ENCODE measurements at places on chromosomes 4 and X.

- DNase-seq, result no peak
Observed at GRCh38 chr4:16133406-16133805, 49.6 kb upstream of the PROM1 start.

- DNase-seq, result no peak
Observed at GRCh38 chr4:89658701-89659024, 178.3 kb downstream of the SNCA start.

DNA sequence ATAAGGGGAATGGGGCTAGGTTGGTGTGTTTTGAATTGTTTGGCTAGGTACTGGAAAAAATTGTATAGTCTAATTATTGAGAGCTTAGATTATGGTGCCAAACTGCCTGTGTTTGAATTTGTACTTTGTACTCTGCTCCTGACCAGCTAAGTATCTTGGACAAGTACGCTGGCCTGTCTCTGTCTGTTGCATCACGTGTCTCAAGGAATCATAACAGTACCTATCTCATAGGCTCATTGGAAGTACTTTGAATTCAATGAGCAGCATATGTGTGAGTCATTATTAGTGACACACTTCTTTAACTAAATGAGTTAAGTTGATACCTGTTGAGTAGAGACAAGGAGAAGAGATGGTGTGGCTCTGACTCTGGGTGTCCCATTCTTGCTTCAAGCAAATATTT, 69.5 kb upstream of the MND1 start:
- no peak for DNase-seq

GRCh38 chr4:56408978-56409377, 21.7 kb upstream of the AASDH start:
- no peak for DNase-seq

DNA sequence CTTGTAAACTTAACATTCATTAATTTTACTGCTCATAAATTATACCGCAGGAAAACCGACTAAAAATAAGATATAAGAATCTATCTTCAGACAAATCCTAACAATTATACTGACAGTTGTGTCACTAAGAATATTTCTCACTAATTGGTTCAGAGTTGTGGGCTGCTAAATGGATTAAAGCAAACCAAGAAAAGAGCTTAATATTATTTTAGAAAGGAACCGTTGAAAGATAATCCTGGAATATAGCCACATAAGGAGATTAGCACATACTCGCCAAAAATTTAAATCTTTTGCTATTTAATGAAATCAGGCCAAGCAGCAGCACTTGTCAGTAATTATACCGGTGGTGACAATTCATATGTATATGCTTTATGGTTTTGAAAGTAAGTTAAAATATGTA, 132.8 kb downstream of the SLIT2 start:
- no peak for DNase-seq

- no peak for DNase-seq
Observed at GRCh38 chr4:158810487-158811215, 41.8 kb downstream of the FNIP2 start.

- no peak for DNase-seq
Observed at GRCh38 chr4:186121057-186121456, 16.6 kb downstream of the FAM149A start.

GRCh38 chr4:182254026-182254780, 11.0 kb downstream of the TENM3 start:
- no peak for DNase-seq

- DNase-seq, result no peak
Observed at GRCh38 chr4:879729-880077, 52.4 kb downstream of the GAK start.

GRCh38 chr4:5292101-5292500, 240.8 kb downstream of the STK32B start:
- DNase-seq, result no peak

- no peak for DNase-seq
Observed at GRCh38 chr4:12852338-12853307, 631.5 kb downstream of the RAB28 start.

GRCh38 chr4:83201761-83202160, 82.8 kb downstream of the COQ2 start:
- no peak for DNase-seq

GRCh38 chr4:56622176-56622575, 58.9 kb downstream of the HOPX start:
- DNase-seq, result no peak

- DNase-seq, result no peak
Observed at GRCh38 chr4:104128031-104128849, 366.5 kb downstream of the CXXC4 start.

DNA sequence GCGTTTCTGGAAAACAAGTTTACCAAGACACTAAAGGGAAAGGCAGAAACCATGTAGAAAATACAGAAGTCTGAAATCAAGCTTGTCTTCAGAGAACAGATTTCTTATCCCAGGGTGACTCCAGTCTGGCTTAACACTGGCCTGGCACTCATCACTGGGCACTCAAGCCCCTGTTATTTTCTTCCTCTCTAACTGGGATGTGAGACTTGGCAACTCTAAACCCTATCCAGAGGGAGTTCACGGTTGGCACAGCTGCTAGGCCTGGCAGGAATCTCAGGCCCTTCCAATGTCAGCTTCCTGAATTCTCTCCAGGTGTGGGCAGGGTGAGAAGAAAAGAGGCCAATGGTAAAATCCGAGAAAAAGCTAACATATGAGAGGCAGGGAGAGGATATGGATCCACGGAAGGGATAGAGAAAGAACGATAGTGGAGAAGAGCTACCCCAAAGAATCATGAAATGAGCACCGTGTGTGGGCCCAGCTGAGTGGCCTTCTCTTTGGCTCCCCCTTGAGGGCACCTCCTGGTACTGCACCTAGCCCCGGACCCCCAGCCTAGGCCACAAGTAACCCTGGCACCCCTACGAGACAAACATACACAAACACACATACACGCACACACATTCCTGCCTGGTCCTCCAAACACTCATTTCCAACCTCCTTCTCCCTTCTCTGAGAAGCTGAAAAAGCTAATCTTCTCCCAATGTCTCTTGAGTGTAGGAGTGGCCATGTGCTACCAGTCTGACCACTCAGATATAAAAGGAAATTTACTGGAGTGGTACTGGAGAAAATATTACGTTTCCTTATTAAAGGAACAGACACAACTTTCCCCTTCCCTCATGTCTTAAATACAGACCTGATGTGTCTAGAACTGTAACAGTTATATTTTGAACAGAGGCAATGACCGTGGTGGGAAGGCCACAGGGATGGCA, 16.6 kb upstream of the PTCHD1 start:
- DNase-seq, result no peak

- no peak for DNase-seq
Observed at GRCh38 chr4:145882604-145883003, 56.0 kb downstream of the ZNF827 start.

GRCh38 chrX:49856819-49857218, 22.5 kb upstream of the USP27X start:
- DNase-seq, result no peak

DNA sequence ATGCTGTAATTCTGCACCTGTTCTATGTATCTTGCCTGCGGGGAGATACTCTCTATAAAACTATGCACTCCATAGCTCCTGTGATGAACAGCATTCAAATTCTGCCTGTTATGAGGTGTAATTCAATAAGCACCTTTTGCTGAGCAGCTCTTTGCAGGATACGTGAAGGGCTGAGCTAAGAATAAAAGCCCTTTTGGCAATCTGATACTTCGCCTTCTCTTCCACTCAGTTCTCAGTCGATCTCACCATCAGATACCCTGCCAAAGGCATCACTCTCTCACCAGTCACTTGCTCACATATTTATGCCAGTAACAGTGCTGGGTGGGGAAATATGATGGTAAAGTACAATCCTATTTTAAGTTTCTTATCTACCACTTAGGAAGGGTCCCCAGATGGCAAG, 67.2 kb downstream of the RPS3A start:
- no peak for DNase-seq

GRCh38 chrX:130694983-130695382, 208.0 kb downstream of the ENOX2 start:
- no peak for DNase-seq

GRCh38 chrX:45758319-45758718, 557.6 kb upstream of the DIPK2B start:
- DNase-seq, result peak; percentile 42

- no peak for DNase-seq
Observed at GRCh38 chr4:75180790-75181776, 248.2 kb downstream of the PARM1 start.

DNA sequence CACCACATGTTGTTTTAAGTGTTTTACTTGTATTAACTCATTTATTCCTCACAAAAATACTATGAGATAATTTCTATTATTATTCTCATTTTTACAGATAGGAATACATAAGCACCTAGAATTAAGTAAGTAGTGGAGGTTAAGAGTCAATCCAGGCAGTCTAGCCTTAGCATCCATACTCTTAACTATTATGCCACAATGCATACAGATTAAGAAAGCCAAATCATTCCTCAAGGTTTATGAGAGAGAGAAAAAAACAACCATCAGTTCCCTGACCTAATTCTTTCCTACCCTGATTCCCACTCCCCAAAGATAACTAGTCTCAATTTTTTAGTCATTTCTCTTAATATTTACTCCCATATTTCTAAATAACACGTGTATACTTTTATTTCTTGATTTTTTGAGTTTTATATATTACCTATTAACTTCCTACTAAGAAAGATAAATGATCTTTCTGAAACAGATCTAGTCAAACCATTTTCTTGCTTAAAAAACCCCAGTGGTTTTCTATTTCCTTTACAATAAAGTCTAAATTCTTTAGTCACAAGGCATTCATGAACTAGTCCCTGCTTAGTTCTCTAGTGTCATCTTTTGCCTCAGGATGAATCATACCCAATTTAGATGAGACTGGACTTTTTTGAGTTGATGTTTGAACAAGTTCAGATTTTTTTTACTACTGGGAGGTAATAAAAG, 16.0 kb downstream of the UBA6 start:
- DNase-seq, result no peak

DNA sequence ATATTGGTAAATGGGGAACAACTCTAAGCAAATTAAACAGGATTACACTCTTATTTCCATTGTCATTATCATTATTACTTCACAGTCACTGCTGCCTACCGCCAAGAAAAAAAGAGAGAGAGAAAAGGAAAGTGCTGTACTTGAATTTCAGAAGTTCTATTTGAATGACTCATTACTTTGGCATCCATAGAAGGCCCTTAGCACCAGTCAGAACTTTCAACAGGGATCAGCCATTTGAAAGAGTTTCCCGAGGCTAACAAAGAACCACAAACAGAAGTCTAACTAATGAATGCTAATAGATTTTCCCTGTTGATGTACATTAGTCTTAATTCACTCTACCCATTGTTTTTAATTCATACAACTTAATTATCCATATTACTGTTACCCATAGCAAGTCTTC, 116.3 kb downstream of the SHROOM4 start:
- DNase-seq, result no peak

DNA sequence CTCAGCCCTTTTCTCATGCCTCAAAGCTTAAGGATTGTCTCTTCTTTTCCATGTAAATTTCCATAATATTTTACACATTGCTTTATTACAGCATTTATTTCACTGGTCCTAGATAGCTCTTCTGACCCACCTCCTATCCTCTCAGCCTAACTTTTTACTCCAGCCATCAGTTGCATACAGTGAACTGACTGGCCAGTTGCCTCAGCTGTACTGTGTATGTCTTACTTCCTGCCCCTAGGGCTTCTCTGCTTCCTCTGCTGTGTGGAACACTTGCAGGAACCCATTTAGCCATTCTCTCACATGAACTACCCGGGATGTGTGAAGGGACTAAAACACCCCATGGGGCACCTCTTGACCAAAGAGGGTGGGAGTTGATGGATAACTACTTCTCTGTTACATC, 18.0 kb downstream of the C4orf33 start:
- DNase-seq, result no peak

GRCh38 chr4:39716356-39716755, 18.4 kb downstream of the UBE2K start:
- no peak for DNase-seq

DNA sequence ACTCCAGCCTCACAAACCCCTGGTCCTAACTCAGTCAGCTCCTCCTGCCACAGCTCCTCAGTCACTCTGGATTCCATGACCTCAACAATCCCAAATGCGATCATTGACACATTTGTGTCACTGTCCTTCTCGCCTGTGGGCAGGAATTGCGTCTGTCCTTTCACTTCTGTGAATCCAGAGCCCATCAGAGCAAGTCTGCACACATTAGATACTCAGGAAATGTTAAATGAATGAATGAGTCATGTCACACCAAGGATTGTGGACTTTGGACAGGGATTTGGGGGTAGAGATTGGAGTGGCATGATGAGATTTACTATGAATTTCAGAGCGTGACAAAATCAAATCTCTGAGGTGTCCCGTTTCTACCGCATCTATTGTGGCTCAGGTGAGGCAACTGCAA, 11.8 kb upstream of the CLDN24 start:
- DNase-seq, result no peak

GRCh38 chr4:79597266-79597665, 189.2 kb upstream of the GK2 start:
- no peak for DNase-seq

DNA sequence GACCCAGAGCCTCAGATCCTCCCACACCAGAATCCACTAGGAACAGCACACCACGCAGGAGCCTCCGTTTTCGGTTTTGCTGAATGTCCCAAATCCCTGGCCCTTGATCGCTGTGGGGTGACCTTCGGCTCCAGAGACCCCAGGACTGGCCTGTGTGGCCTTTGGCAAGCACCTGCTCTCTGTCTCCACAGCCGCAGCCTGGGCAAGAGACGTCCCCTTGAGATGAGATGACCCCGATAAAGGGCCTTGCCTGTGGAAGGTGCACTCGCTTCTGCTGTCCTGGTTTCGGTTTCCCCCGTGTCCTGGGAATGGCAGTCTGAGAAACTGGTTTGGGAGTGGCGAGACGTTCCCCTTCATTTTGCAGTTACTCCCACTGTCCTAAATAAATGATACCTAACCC, 9.6 kb downstream of the PSAPL1 start:
- no peak for DNase-seq

DNA sequence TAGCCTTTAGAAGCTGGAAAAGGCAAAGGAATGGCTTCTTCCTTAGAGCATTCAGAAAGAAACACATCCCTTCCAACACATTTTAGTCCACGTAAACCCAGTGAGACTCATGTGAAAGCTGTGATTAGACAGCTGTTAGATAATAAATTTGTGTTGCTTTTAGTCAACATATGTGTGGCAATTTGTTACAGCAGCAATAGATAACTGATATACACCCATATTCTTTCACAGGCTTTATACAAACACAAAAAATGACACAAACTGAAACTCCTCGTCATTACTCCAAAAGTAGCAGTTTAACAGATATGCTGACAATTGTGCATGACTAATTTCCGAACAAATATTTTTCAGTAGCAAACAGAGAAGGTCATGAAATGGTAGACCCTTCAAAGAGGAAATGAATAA, 65.3 kb downstream of the ANTXR2 start:
- DNase-seq, result no peak

DNA sequence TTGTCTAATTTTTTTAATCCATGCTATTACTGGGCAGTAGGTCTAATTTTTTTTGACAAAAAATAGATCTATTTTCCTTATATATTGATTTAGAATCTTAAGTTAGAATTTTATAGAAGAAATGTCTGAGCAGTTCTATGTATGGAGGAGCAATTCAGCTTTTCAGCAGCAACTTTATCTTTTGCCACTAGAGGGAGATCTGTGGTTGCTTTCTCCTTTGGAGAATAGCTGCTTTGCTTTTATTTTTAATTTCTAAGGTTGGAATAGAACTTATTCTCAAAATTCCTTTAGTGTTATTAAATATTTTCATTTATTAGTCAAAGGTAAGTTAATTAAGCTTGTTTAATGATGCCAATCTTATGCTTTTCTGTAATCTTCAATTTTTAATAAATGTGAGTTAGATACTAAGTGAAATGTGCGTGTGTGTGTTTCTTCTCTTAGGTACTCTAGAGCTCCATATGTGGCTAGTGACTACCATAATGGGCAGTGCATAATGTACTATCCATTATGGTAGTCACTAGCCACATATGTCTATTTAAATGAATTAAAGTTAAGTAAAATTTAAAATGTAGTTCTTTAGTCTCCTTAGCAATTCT, 29.3 kb downstream of the FAM199X start:
- DNase-seq, result no peak
